ENCODE measurements at places on chromosomes 12 and 14.

DNA sequence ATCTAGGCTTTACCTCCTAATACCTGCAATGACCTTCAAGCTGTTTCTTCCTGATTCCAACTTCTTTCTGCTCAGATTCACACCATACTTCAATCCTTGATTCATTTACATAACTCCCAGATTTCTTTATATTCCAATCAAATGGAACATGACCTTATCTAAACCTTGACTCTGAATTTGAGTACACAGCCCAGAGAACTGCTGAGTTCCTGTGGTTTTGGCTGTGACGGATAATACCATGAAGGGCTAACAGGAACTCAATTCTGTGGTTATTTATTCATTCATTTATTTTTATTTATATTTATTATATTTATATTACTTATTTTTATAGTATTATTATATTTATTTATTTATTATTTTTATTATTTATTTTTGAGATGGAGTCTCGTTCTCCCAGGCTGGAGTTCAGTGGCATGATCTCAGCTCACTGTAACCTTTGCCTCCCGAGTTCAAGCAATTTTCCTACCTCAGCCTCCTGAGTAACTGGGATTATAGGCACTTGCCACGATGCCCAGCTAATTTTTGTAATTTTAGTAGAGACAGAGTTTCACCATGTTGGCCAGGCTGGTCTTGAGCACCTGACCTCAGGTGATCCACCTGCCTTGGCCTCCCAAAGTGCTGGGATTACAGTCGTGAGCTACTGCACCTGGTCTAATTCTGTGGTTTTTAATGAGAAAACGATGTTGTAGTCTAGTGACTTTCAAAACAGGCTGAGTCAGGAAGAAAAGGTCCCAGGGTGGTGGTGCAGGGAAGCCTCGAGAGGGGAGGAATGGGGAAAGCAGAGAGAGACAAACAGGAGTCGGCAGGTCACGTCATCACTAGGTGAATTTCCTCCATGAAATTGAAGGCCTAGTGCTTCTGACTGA is 11.7 kb downstream of the APOLD1 start:
- no peak for DNase-seq

- no peak for DNase-seq
Observed at GRCh38 chr14:100994082-100994481, 90.6 kb upstream of the RTL1 start.

GRCh38 chr14:29836395-29836794 is 91.3 kb downstream of the PRKD1 start:
- no peak for DNase-seq

GRCh38 chr14:103185051-103186029 is 62.1 kb downstream of the TNFAIP2 start:
- DNase-seq: peak; percentile 45

- no peak for DNase-seq
Observed at GRCh38 chr12:122949405-122949804, 16.9 kb downstream of the ABCB9 start.

DNA sequence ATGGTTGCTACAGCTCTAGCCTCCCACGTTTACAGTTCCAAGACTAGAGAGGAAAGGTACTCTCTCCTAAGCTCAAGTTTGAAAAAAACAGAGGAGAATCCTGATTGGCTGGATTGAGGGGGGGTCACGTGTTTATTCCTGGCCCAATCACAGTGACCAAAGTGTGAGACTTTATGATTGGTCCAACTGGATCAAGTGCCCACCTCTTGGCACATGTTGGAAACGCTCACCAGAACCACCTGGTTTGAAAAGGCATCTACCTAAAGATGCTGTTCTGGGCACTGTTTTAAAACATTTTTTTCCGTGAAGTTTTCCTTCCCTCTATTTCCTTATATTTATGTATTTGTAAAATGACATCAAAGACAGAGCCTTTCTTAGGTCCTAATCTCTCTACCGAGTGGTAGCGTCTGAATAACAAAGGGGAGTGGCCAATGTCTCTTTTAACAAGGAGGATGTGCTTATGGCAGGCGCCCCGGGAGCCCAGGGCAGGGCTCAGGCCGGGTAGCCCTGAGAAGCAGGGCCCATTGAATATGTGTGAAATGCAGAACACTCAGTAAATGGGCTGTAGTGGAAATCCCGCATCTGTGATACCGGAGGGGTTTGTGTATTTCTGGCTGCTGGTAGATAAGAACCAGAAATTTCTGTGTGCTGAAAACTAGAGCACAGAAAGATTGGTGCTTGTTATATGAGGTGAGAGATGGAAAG is 146.2 kb downstream of the ATP23 start:
- no peak for DNase-seq

DNA sequence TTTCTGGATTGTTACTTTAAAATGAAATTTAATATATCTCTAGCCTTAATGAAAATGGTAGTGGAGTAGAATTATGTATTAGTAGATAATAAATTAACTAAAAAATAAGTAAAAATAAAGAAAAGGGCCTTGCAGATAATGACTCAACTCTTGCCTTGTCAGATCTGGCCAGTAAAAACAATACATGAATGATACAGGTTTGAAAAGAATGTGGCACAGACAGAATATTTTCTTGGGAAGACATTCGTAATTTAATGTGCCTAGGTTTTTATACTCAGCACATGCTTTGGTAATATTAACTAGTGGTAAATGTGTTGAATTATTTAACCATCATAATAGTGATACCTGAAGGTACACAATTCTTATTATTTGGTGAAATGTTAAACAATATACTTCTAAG is 28.3 kb downstream of the ATF7IP start:
- no peak for DNase-seq

GRCh38 chr14:102824832-102825231 is 47.6 kb downstream of the TRAF3 start:
- DNase-seq: no peak

DNA sequence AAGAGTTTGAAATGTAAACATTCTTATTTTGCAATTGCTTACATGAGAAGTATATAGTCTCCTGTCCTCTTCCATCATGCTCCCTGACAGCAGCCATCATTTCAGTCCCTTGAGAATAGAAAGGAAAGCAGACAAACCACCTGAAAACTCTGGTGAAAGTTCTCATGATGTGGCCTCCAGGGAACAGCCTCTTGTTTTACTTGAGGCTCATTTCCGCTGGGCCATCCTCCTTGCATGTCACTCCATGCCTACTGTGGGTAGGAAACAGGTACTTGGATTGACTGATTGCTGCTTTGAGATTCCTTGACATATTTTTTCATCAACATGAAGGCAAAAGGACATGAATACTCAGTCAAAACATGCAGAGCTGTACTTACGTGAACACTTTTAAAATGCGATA is 6.0 kb downstream of the SYT1 start:
- no peak for DNase-seq

DNA sequence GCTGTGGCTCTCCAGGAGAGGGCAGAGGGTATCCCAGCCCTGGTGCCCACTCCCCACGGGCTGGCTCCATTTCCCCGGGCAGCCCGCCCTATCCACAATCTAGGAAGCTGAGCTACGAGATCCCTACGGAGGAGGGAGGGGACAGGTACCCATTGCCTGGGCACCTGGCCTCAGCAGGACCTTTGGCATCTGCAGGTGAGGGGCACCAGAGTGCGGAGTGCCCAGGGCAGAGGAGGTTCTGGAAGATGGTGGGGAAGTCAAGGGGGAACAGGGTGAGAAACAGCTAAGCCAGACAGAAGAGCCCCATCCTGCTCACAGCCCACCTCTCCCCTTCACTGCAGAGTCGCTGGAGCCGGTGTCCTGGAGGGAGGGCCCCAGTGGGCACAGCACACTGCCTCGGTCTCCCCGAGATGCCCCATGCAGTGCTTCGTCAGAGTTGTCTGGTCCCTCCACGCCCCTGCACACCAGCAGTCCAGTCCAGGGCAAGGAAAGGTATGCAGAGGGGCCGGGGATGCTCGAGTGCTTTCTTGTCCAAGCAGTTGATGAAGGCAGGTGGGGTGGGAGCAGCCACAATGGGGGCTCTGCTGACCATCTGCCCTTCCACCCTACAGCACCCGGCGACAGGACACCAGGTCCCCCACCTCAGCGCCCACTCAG is 10.3 kb downstream of the TNS2 start:
- no peak for DNase-seq

DNA sequence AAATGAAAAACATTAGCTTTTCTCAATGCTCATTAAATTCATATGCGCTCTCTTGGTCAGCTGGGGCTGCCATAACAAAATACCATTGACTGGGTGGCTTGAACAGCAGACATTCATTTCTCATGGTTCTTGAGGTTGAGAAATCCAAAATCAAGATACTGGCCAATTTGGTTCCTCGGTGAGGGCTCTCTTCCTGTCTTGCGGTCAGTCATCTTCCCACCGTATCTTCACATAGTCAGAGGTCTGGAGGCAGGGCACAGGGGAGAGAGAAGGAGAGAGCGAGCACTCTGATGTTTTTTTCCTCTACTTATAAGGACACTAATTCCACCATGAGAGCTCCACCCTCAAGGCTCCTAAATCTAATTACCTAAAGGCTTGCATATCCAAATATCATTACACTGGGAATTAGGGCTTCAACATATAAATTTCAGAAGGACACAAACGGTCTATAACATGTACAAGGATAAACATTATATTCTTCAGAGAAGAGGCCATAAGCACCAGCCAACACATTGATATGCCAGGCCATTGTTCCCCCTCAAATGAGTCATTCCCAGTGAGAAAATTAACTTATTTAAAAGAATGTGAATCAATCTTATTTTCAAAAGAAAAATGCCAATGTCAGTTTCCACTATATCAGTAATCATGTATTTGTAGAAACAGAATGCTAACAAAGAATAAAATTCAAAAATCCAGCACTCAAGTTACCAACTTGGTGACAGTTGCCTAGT is 152.2 kb downstream of the BTG1 start:
- no peak for DNase-seq

DNA sequence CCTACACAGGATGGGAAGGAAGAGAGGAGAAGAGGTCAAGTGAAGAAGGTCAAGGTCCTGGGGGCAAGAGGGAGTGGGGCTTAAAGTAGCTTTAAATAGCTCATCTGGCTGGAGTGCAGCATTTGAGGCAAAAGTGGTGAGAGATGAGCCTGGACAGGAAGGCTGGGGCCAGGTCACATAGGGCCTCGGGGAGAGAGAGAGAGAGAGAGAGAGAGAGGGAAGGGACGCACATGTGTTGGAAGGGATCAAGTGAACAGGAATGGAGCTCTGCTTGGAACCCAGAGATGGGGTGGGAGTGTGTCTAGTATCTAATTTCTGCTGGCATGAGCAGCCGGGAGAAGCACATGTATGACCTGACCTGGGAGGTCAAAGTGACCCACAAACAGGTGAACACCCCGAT is 407.5 kb downstream of the MED13L start:
- no peak for DNase-seq

DNA sequence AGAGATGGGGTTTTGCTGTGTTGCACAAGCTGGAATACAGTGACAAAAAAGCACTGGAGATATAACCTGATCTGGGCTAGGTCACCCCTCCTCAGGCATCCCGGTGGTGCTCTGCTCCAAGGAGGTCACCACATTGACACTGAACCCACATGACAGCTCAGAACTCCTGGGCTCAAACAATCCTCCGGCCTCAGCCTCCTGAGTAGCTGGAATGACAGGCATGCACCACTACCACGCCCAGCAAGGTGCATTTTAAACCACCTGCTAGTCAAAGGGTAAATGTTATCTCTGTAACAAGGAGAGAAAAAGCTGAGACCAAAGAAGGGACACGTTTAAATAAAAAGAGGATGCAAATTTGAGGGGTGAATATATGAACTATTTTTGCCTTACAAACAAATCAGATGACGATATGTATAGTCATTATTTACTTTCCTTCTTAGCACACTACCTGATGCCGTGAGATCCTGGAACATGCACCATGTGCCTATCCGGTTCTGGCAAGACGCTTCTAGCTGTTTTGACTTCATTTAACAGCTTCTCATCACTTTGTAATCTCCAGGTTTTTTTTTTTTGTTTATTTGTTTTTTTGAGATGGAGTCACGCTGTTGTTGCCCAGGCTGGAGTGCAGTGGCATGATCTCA is 135.1 kb downstream of the PPM1H start:
- no peak for DNase-seq

DNA sequence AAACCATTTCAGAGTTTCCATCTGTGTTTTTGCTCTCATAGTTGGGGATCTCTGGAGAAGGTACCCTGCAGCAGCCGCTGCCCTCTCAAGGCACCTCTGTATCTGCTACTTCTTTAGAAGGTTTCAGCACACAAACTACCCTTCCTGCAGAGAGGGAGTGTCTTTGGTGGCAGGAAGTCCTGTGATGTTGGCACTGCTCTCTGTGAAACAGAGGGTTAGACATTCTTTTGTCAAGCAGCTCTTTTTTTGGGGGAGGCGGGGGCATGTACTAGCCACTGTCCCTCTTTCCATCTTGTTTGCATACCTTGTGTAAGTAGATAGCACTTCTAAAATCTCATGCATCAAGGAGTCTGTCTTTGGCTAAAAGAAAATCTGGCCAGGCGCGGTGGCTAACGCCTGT is 352.6 kb downstream of the BMP4 start:
- no peak for DNase-seq

- no peak for DNase-seq
Observed at GRCh38 chr12:107102294-107102693, 8.9 kb upstream of the CRY1 start.

DNA sequence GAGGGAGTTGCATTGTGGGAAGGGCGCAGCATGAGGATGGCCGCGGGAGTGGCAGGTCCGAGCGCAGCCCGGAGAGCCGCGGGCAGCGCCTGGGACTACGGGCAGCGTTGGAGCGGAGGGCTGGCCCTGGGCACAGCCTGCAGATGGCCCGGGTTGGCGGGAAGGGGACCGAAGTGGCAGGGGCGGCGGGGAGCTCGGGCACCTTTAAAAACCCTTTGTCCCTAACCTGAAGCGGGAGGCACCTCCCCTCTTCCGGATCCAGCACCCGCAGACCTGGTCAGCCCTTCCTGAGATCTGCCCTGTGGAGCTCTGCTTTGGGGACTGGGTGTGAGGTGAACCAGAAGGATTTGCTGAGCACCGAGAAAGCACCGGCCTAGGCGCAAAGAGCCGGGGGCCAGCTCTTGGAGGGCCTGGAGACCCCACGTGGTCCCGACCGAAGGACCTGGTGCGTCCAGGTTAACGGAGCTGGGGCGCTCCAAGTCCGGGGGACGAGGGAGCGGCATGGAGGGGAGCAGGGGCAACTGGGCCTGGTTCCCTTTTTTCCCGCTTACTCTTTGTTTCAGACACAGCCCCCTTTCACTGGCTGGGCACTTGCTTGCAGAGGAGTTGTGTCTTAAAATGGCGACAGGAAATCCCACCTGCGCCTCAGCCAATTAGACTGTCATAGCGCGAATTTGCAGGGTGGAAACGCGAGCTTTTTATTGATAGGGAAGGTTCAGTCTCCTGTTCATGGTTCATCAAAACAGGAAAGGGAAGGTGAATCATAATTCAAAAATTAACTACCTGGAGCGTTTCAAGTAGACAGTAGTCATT is 792 bp upstream of the SLC38A1 start:
- no peak for DNase-seq

- no peak for DNase-seq
Observed at GRCh38 chr14:93430315-93431035, at the start of gene UNC79. Gene UNC79 (plus strand): TSS chr14:93430939. CDS start chr14:93431030, 91 bp downstream.

- no peak for DNase-seq
Observed at GRCh38 chr12:30021051-30021833, 237.5 kb upstream of the TMTC1 start.

DNA sequence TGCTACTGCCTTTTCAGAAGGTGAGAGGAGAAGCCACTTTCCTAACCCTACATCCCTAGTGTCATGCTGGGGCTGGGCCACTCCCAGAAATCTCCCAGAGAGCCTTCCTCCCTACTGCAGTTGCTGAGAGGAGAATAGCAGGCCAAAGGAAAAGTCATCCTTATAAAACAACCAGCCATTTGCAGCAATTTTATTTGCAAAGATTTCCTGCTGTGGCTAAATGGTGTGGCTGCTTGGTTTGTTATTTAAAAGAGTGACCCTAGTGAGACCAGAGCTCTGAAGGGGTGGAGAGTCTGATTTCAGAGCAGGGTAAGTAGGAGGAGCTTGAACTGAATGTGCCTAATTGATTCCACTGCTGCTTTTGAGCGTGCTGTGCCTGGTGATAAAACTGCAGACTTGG is 232.0 kb downstream of the GRIN2B start:
- no peak for DNase-seq

All from suppressor macrophage (primary cell).